ENCODE measurements at places on chromosomes 7 and 10. TPM values are rescaled to one million over a fixed set of nuclear protein-coding genes. Genes with fewer than 3 reads are reported as not detected.

The SLC26A3 gene
- not detected for total RNA-seq

The DNAJC1 gene
- 4.3 TPM for total RNA-seq

The PLAU gene
- 0.59 TPM for total RNA-seq

- no peak for DNase-seq
- H3K4me3 ChIP-seq = no peak overlapping the region
- H3K4me1 ChIP-seq = no peaks in the 10 kb centered on the region
- no peaks in the 10 kb centered on the region for H3K27me3 ChIP-seq
- no peaks in the 10 kb centered on the region for H3K36me3 ChIP-seq
- H3K27ac ChIP-seq = no peak overlapping the region
These were observed 24.4 kb downstream of the NAPEPLD start for GRCh38 chr7:103124429-103124979.

DNA sequence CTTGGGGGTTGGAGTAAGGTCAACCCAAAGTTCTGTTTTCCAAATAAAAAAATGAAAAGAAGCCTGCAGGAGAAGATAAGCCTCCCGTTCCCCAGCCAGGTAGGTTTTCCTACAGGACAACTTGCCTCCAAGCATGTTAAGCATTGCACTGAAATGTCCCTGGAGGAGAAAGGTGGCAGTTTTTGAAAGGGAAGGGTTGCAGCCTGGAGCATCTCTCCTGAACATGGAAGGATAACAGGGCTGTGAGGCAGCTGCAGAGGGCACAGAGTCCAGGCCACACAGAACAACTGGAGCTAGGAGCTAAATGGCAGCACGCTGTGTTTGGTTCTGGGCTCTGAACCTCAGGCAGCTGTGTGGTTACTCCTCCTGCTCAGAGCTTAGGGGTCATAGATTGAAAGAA, 452.9 kb downstream of the TCERG1L start:
- peaks cover 1% of the 10 kb centered on the region for H3K27me3 ChIP-seq
- H3K36me3 ChIP-seq = peaks cover 14% of the 10 kb centered on the region
- DNase-seq = no peak
- no peak overlapping the region for H3K27ac ChIP-seq
- no peak overlapping the region for H3K4me3 ChIP-seq

DNA sequence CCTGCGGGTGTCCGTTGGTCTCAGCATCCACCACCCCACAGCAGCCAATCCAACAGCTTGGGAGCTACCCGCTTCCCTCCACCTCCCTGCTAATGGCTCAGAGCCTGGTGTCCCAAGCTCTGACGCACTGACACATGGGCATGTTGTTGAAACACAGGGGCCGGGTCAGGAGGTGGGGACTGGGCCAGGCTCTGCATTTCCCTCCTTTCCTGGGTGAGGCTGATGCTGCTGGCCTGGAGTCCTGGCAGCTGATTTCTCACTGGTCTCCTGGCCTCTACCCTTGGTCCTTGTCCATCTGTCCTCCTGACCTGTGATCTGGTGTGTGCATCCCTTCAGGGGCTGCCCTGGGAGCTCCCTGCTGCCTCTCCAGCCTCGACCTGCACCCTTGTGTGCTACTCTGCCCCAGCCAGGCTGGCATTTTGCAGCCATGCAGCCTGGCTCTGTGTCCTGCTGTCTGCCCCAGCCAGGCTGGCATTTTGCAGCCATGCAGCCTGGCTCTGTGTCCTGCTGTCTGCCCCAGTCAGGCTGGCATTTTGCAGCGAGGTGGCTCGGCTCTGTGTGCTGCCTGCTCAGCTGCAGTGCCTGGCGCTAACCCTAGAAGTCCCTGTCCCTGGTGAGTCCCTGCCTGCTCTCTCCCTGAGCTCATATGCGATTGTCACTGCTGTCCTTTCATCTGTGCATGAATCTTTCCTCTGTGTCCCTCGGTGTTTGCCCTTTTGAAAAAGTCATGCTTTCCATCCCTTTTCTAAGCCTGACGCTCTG, 14.0 kb downstream of the AMZ1 start:
- no peak overlapping the region for H3K27ac ChIP-seq
- peaks cover 8% of the 10 kb centered on the region for H3K4me1 ChIP-seq
- H3K36me3 ChIP-seq = no peaks in the 10 kb centered on the region
- H3K27me3 ChIP-seq = peaks cover 13% of the 10 kb centered on the region
- DNase-seq = no peak
- H3K4me3 ChIP-seq = no peak overlapping the region

- H3K27ac ChIP-seq = no peak overlapping the region
- no peak overlapping the region for H3K4me3 ChIP-seq
- H3K27me3 ChIP-seq = peaks cover 4% of the 10 kb centered on the region
- DNase-seq = no peak
These were observed 130.9 kb downstream of the CACNA2D1 start for GRCh38 chr7:82312646-82313045.

The LRGUK gene
- 0.81 TPM for total RNA-seq

- peaks cover 4% of the 10 kb centered on the region for H3K27me3 ChIP-seq
- no peak overlapping the region for H3K27ac ChIP-seq
- no peaks in the 10 kb centered on the region for H3K4me1 ChIP-seq
- H3K36me3 ChIP-seq = peaks cover 6% of the 10 kb centered on the region
- H3K4me3 ChIP-seq = no peak overlapping the region
- no peak for DNase-seq
These were observed 978.7 kb upstream of the AUTS2 start for GRCh38 chr7:68619526-68619925.

The IFIT1 gene
- not detected for total RNA-seq

The LRRC17 gene
- total RNA-seq = 0.34 TPM

- DNase-seq = no peak
- no peaks in the 10 kb centered on the region for H3K36me3 ChIP-seq
- H3K27me3 ChIP-seq = peaks cover 2% of the 10 kb centered on the region
- peaks cover 2% of the 10 kb centered on the region for H3K4me1 ChIP-seq
These were observed 100.9 kb downstream of the SAMD9 start for GRCh38 chr7:93016681-93017381.

DNA sequence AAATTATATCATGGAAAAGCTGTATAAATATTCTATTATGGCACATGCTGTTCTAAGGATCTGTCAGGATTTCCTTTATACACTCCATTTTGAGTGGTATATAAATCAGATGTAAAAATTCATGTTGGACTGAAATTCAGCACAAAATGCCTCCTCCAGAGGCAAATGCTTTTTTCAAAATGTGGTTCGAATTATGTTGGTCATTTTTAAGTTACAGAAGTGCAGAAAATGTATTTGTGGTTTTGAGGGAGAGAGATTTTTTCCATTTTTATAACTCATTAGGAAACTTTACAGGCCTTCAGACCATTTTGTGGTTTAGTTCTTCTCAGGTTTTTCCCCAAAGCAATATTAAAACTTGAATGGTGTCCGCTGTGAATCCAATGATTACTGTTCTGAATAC, 2.9 kb downstream of the PPP1R3A start:
- DNase-seq = no peak
- H3K4me3 ChIP-seq = no peak overlapping the region
- no peaks in the 10 kb centered on the region for H3K36me3 ChIP-seq
- peaks cover 11% of the 10 kb centered on the region for H3K4me1 ChIP-seq
- no peaks in the 10 kb centered on the region for H3K27me3 ChIP-seq

The SKAP2 gene
- total RNA-seq = 12.1 TPM

The CYP3A5 gene
- not detected for total RNA-seq

DNA sequence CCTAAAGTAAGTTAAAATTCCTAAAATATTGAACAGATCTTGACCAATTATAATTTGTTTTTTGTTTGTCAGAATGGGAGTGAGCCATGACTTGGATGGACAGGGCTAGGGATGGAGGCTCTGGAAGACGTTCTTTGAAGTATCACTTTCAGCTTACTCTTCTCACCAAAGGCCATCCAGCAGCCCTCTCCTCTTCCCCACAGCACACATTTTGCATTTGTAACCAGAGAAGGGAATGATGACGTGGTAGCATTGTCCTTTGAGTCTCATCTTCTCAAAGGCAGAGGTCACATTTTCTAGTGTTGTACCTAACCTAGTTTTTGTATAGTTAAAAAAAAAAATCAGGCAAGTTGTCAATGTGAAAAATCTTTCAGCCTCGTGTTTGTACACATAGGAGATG, 43.8 kb upstream of the AGR3 start:
- H3K4me1 ChIP-seq = peaks cover 7% of the 10 kb centered on the region
- peaks cover 2% of the 10 kb centered on the region for H3K27me3 ChIP-seq
- H3K4me3 ChIP-seq = no peak overlapping the region
- no peak overlapping the region for H3K27ac ChIP-seq

All from glutamatergic neuron (in vitro differentiated cells).